ENCODE measurements at places on chromosomes 7 and 10.

DNA sequence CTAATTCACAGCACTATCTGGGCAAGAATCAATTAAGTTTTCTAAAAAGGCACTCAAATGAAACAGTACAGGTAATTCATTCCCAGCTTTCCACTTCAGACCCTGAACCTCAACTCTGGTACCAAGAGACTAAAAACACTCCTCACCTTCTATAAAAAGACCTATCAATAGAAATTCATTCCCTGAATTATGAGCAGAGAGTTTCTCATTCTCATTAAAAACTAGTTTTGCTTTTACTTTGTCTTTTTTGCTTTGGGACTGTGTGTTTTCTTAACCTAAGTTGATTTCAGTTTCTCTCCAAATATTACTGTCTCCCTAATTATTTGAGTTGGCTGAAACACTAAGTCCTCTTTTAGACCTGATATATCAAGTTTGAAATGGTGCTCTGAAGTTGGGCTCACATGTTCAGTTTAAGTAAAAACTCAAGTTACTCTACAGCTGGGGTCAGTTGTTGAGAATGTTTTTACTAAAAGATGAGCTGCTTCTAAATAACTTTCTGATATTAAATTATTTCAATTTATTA, 189.5 kb downstream of the JAZF1 start:
- DNase-seq = no peak

DNA sequence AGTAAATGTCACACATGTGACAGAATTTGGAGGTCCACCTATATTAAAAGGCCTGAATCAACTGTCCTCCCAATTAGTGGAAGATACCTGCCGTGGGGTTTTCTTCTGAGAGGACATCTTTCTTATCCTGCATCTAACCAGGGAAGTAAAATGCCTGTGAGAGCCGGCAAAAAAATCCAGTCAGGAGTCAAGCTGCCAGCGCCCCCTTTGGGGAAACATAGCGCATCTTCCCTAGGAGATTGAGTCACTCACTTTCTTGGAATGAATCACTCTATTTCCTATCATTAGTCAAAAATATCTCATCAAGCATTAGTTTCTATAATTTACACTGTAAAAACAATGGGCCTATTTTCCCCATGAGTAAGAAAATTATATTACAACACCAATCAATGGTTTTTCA, 66.4 kb upstream of the ANK3 start:
- DNase-seq = no peak

GRCh38 chr10:69449841-69450240, 1.4 kb upstream of the TSPAN15 start:
- DNase-seq = peak; percentile 68

DNA sequence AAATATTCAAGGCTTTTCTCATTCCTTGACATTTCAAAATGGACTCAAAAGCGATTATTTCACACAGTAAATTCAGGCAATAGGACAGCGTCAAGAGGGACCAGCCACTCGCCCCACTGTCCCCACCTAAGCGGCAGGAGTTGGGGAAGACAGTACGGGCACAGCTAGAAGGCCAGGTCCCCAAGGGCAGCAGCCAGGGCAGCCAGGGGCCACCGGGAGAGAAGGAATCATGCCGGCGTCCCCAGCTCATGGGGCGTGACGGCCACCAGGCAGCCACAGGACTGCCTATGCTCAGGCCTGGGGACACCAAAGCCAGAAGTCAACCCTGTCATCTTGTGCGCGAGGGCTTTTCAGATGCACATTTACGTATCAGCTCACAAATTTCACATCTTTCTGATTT, 225.7 kb upstream of the PPP2R2D start:
- DNase-seq = no peak

DNA sequence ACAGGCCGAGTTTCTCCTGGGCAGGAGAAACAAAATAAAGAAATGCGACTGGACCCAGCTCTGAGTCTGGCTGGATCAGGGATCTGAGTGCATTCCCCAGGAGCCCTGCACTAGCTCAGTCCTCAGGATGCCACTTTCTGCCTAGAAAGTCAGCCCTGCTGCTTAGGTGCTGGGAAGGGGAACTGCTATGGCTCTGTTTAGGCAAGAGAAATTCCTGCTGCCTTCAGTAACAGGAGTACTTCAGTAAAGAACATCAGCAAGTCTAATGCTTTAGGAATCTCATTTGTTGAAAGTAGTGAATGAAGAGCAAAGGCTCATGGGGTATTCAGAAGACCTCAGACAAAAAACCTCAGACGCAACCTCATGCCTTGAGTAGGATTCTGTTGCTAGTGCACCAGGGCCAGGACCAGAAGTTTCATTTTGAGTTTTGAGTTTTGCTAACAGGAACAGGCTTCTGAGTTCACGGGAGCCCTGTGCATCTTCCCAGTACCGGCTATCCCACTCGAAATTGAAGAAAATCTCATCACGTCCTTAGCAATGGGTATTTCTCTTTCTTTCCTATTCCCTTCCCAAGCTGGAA, 170.8 kb upstream of the CDCA7L start:
- DNase-seq = no peak

DNA sequence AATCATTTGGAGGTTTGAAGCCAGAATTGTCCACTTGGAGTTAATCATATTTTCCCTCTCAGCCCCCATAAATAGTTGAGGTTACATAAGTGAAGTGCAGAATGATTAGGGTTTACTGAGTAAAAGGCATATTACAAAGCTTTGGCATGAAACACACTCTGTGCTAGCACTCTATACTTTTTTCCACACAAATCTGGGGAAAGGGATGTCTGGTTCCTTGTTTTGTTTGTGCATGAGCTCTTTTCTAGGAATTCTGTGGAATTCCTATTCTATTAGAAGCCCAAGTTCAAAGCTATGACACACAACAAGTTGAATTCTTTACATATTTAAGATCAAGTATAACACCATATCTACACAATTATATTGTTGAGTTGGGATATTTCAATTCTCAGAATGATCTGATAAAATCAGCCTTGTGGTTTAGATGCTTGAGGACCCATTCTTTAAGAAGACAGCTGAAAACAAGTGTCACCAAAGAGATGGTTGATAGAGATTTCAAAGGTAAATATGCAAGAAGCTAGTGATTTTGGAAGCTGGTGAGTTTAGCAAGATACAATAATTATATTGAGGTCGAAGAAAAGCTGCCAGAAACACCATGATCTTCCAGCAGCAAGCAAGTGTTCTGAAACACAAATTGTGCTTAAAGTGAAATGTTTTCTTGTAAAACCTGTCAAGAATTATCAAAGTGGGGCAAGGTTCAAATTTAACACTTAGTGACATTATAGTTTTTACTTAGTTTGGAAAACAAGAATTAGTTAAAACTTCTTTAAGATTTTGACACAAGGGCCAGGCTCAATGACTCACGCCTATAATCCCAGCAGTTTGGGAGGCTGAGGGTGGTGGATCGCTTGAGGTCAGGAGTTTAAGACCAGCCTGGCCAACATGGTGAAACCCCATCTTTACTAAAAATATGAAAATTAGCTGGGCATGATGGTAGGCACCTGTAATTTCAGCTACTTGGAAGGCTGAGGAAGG, 122.6 kb downstream of the INHBA start:
- DNase-seq = no peak

GRCh38 chr7:134332892-134333291, 16.2 kb upstream of the SLC35B4 start:
- no peak for DNase-seq

DNA sequence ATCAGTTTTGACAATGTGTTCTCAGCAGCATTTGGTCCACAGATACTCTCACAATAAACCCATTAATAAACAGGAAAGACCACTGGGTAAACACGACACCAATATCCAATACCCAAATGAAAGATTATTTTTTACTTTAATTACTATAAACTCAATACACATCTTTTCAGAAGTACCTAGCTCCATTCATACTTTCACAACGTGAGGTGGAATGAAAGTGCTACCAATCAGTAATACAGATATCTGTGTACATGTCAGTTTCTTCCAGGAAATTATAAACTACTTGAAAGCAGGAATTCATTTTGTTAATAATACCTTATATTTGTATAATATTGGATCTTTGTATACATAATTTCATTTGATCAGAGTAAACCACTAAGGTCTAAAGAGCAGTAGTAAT, 11.9 kb downstream of the CDK6 start:
- DNase-seq = no peak
